ENCODE measurements at places on chromosomes 16 and 17.

DNA sequence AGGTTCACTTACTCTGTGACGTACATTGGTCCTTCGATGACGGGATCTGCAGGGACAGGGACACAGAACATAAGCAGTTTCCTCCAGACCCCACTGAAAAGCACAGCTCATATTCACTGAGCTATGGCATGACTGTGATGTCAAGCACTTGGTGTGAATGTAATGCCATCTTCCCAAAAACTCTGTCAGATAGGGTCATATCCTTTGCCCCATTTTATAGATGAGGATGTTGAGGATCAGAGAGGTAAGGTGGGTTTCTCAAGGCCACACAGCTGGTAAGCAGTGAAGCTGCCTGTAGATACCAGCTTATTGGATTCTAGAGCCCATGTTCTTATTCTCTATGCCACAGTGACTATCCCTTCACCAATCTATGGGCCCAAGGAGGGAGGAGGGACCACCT, 2.5 kb downstream of the ERN2 start:
- no peak for DNase-seq

DNA sequence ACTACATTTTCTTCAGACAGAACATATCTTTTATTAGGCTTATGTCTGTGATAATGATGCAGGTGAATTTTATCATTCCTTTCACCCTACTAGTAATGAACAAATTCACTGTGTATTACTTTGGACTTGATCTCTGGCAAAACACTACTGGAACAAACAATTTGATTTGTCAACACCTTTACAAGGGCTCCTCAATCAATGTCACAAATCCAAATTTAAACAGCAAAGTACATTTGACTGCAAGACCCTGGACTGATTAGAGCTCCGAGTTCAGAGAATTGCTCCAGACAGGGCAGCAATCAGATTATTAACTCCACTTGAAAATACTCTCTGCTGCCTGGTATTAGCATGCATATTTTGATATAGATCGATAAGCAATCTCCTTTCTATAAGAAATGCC, 547.6 kb upstream of the SALL1 start:
- DNase-seq = no peak

- DNase-seq = no peak
These were observed 8.8 kb downstream of the POLR3K start for GRCh38 chr16:44655-45054.

- DNase-seq = no peak
These were observed 375.0 kb downstream of the KCNJ2 start for GRCh38 chr17:70544317-70544716.

DNA sequence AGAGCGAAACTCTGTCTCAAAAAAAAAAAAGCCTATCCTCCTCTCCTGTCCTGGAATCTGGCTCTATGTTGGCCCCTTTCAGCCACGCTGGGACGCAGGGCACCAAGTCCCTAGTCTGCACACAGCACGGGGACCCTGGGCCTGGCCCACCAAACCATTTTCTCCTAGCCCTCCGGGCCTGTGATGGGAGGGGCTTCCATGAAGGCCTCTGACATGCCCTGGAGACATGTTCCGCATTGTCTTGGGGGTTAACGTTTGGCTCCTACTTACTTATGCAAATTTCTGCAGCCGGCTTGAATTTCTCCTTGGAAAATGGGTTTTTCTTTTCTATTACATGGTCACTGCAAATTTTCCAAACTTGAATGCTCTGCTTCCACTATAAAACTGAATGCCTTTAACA, 12.6 kb upstream of the GPT2 start:
- DNase-seq = no peak

DNA sequence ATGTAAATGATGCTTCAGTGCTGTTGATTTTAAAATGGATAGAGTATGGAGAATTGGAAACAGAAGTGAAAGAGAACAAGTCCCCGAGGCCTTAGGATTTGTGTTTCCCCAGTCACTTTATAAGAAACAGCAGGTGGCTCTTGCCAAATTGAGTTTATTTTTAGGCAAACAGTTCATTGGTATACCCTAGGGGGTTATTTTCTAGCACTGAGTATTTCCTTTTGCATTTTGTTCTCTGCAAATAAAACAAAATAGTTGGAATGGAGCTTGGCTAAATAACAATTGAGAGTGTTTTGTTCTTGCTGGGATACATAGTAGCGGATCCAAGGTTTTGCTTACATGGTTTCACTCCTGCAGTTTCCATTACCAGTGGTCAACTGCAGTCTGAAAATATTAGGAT, 591.1 kb upstream of the C16orf82 start:
- DNase-seq = no peak

- no peak for DNase-seq
These were observed 13.1 kb upstream of the BRD7 start for GRCh38 chr16:50381679-50382440.

GRCh38 chr16:66587881-66588600, 8.8 kb downstream of the CMTM2 start:
- no peak for DNase-seq

Data from T-helper 1 cell (primary cell).